ENCODE measurements at places on chromosomes 16 and 17.

GRCh38 chr16:9526791-9527190, 435.3 kb downstream of the HAPSTR1 start:
- DNase-seq, result no peak

- no peak for DNase-seq
Measured at GRCh38 chr17:4208238-4208637, 55.5 kb downstream of the ANKFY1 start.

- DNase-seq, result no peak
Measured at GRCh38 chr17:17075125-17075781, 33.0 kb downstream of the MPRIP start.

- DNase-seq, result no peak
Measured at GRCh38 chr16:8063159-8063558, 527.2 kb downstream of the TMEM114 start.

- no peak for DNase-seq
Measured at GRCh38 chr17:68343976-68344375, 52.7 kb downstream of the ARSG start.

DNA sequence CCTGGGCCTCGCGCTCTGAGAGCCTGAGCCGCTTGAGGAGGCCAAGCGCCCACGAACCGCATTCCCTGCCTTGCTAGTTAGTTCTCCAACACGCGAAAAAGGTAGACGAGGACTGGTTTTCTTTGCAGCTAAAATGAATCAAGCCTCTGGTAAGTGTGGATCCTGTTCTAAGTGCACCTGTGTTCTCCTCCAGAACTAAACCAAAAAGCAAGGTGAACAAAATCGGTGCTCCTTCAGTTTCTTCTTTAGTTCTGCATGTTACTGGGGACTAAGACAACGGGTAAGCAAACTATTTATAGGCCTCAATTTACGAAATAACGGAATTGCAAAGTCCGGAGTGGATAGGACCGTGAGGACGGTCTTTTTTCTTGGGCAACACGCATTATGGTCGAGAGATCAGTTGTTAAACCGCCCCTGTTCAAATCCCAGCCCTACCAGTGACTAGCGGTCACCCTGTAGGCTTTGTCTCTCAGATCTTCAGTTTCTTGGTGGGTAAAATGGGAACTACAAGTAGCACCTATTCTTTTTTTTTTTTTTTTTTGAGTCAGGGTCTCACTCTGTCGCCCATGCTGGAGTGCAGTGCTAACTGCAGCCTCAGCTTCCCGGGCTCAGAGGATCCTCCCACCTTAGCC, 993 bp upstream of the ANKRD11 start:
- DNase-seq, result no peak

GRCh38 chr16:15874745-15875314, 13.6 kb downstream of the CEP20 start:
- no peak for DNase-seq

DNA sequence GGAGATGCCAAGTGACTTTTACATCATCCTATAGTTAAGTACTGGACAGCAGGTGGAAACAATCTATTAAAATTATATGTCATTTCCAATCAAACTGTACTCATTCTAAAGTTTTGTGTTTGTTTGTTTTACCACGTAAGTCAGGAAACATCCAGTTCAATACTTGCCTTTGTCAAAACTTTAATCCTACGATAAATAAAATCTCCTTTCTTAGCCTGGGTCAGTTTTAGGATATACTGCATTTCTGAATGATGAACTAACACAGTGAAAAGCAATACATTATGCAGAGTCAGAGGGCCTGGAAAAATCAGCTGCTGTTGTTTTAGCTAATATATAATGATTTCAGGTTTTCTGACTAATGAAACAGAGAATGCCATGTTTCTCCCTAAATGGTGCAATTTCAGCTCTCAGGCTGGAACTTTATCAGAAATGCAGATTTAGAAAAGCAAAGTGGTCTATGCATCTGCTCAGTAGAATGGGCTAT, 756.4 kb downstream of the CDH11 start:
- no peak for DNase-seq

GRCh38 chr16:23482778-23483177, 27.5 kb downstream of the GGA2 start:
- no peak for DNase-seq

DNA sequence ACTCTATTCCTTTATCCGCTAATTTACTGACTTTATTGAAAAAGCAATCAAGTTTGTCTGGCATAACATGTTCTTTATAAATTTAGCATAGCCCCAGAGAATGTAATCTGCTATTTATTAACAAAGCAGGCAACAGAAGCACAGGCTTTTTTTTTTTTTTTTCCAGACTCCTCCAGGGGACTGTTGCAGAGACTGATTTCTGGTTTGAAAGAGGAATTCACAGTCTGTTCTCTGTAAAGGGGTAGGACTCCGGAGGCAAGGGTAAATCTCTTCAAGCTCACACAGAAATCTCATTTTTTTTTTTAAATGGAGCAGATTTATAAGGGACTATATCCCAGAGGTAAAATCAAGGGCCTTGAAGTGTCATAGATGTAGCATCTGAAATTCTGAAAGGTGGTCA, 1386.5 kb upstream of the CDH8 start:
- DNase-seq, result no peak

GRCh38 chr16:60929-61878, 7.6 kb downstream of the SNRNP25 start:
- DNase-seq, result no peak

GRCh38 chr17:66474258-66474657, 171.8 kb downstream of the PRKCA start:
- no peak for DNase-seq

- no peak for DNase-seq
Measured at GRCh38 chr16:3004781-3005284, 7.9 kb upstream of the CLDN9 start.

DNA sequence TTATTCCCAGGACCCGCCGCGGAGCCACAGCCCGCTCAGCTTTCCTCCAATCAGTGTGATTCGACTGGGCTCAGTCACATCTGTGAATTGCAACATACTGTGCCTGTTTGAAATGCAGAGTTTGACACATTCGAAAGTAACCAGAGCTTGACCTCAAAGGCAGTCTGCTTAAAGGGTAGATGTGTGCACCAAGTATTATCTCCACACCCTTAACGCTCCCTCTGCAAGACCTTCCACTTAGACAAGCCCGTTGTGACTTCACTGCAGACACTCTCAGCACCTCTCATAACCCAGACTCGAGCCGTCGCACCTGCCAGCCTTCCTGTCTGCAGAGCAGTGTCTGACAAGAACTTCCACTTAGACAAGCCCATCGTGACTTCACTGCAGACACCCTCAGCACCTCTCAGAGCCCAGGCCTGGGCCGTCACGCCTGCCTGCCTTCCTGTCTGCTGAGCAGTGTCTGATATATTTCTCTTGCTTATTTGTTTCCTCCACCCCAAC, 3.7 kb downstream of the KLHDC4 start:
- DNase-seq, result no peak

GRCh38 chr16:12186774-12187335, 210.3 kb downstream of the SNX29 start:
- DNase-seq, result no peak

DNA sequence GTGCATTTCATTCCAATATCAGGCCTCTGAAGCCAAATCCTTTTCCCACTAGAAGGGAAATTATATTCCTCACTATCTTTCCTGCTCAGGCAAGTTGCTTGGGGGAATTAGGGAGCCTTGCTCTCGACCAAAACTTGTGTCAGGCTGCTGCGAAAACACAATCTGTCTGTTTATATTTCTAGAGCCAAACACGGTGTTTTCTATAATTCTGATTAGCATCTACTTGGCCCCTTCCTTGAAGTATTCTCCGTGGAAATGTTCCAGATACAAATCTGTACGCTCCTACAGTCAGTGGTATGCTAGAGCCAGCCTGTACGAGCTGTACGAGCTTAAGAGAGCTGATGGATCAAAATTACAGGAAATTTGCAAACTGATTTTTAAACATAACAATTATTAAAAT, 299.3 kb upstream of the SALL1 start:
- no peak for DNase-seq

DNA sequence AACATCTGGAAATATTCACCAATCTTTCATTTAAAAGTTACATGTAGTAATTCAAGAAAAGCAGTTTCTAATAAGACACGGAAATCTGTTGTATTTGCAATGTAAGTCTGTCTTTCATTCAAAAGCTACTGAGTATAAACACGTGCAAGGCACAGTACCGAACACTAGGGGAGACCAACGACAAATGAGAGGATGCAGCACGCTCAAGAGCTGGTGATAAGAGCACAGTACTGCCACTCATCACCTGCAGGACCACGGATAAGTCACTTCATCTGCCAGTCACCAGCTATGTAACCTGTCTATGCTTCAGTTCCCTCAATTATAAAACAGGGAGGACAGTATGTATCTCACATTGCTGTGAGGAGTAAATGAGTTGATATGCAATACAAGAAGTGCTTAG, 67.1 kb downstream of the CLEC18A start:
- DNase-seq, result no peak

GRCh38 chr17:79982986-79983385, 52.7 kb downstream of the TBC1D16 start:
- no peak for DNase-seq

- no peak for DNase-seq
Measured at GRCh38 chr16:64392456-64392855, 729.4 kb downstream of the CDH11 start.

- DNase-seq, result no peak
Measured at GRCh38 chr16:88369447-88370008, 13.2 kb upstream of the ZNF469 start.

GRCh38 chr17:7281074-7281952, at the start of gene SLC2A4:
Gene SLC2A4 (plus strand): TSS chr17:7281718. CDS start chr17:7281935, 217 bp downstream.
- peak; percentile 98 for DNase-seq

GRCh38 chr17:58666858-58667267, 25.0 kb downstream of the TEX14 start:
- DNase-seq, result no peak

GRCh38 chr17:61594294-61594825, 3.3 kb upstream of the NACA2 start:
- no peak for DNase-seq

DNA sequence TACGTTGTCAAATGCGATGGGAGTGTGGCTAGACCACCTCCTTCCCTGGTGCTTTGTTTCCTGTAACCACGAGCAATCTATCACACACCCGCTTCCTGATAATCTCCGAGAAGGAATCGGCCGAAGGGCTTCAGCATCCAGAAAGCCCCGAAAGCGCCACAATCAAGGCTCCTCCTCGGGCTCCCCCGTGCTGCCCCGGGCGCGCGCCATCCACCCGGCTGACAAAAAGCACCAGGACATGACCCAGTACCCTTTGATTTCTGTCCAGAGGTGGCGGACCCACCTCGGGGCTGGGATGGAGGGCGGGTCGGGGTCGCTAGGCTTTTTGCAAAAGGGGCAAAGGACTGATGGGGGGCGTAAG, 743 bp upstream of the ARMC7 start:
- no peak for DNase-seq

- DNase-seq, result peak; percentile 53
Measured at GRCh38 chr17:57956291-57957119, 1.3 kb upstream of the CUEDC1 start.

DNA sequence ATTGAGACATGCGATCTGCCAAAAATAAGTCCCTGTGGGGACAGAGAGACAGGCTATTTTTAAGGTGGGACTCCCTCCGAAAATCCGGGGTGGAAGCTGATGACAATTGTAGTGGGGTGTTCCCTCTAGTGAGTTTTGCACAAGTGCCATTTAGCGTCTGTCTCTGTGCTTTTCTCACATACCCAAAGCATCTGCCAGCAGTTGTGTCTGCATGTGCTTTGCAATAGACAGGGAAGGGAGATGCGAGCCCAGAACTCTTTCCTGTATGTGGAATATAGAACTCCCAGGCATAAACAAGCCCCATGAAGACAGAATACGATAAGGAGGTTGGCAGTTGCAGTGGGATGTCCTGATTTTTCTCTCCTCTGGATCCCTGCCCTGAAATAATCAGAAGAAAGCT, 282.7 kb upstream of the XYLT1 start:
- no peak for DNase-seq

GRCh38 chr16:81946206-81946605, 65.1 kb downstream of the SDR42E1 start:
- no peak for DNase-seq

GRCh38 chr17:58556833-58557250, 42.4 kb upstream of the MTMR4 start:
- no peak for DNase-seq

Data from GM12891 (cell line).